ENCODE measurements at places on chromosomes 6 and 20. TPM values are rescaled to one million over a fixed set of nuclear protein-coding genes. Genes with fewer than 3 reads are reported as not detected.

- H3K27ac ChIP-seq: no peak overlapping the region
- H3K36me3 ChIP-seq: no peaks in the 10 kb centered on the region
- DNase-seq: no peak
- H3K4me3 ChIP-seq: no peak overlapping the region
Observed at GRCh38 chr20:10508060-10508459, 73.0 kb downstream of the SLX4IP start.

DNA sequence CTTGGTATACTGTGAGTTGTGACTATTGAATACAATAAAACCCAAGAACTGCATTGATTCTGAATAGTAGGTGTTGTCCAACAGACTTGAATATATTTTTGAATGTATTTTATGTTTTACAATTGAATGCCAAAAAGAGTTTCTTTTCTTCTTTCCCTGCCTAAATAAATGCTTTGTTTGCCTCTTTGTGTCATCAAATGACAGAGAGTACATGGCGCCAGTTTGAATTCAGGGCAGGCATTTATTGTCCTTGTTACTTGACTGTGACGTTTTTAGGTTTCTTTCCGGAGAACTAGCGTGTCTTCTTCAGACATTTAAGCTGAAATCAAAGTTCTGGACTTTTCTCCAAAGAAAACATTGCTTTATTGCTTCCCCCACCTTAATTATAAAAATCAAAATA, 16.6 kb downstream of the KIF3B start:
- H3K36me3 ChIP-seq: no peaks in the 10 kb centered on the region
- no peaks in the 10 kb centered on the region for H3K27me3 ChIP-seq

DNA sequence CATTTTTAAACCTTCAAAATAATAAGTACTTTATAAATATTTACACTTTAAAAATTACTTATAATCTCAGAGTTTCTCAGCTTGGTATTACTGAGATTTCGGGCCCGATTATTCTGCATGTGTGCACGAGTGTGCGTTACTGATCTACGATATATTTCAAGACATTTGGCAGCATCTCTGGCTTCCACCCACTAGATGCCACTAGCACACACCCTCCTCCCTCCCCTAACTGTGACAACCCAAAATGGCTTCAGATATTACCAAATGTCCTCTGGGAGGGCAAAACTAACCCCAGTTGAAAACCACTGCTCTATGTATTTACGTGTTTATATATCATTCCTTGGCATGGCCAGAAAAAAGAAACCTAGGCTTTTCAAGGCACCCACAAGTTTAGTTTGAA, 95.9 kb downstream of the FYN start:
- H3K4me3 ChIP-seq: no peak overlapping the region
- no peak for DNase-seq
- H3K27me3 ChIP-seq: no peaks in the 10 kb centered on the region
- no peaks in the 10 kb centered on the region for H3K36me3 ChIP-seq
- H3K4me1 ChIP-seq: peaks cover 10% of the 10 kb centered on the region

- no peak overlapping the region for H3K27ac ChIP-seq
- H3K4me3 ChIP-seq: no peak overlapping the region
- H3K4me1 ChIP-seq: no peaks in the 10 kb centered on the region
- no peak for DNase-seq
- H3K36me3 ChIP-seq: 0 out of 2 replicates have a peak, but pooled peaks cover 4% of the 10 kb centered on the region
Observed at GRCh38 chr6:141551318-141551717, 581.4 kb upstream of the GJE1 start.

- no peaks in the 10 kb centered on the region for H3K4me1 ChIP-seq
- H3K27ac ChIP-seq: no peak overlapping the region
- no peak overlapping the region for H3K4me3 ChIP-seq
- H3K27me3 ChIP-seq: no peaks in the 10 kb centered on the region
- H3K36me3 ChIP-seq: 0 out of 2 replicates have a peak, but pooled peaks cover 5% of the 10 kb centered on the region
- no peak for DNase-seq
Observed at GRCh38 chr6:136228814-136229213, 21.3 kb downstream of the MTFR2 start.

DNA sequence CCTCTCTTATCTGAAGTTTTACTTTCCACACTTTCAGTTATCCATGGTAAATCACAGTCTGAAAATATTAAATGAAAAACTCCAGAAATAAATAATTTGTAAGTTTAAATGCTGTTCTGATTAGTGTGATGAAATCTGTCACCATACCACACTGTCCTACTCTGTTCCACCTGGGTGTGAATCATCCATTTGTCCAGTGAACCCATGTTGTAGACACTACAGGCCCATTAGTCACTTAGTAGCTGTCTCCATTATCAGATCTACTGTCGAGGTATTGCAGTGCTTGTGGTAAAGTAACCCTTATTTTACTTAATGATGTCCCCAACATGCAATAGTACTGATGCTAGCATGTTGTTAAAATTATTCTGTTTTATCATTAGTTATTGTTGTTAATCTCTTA, 29.2 kb upstream of the MMS22L start:
- H3K36me3 ChIP-seq: no peaks in the 10 kb centered on the region
- H3K4me1 ChIP-seq: peaks cover 4% of the 10 kb centered on the region
- no peak for DNase-seq
- H3K27ac ChIP-seq: no peak overlapping the region

- peaks cover 8% of the 10 kb centered on the region for H3K4me1 ChIP-seq
- H3K36me3 ChIP-seq: no peaks in the 10 kb centered on the region
- H3K4me3 ChIP-seq: no peak overlapping the region
- no peak overlapping the region for H3K27ac ChIP-seq
- DNase-seq: no peak
Observed at GRCh38 chr6:17879184-17879583, 108.3 kb downstream of the KIF13A start.

The NKX2-4 gene
- total RNA-seq: 0.35 TPM

GRCh38 chr6:31037682-31038081, 27.4 kb downstream of the MUC22 start:
- no peak overlapping the region for H3K4me3 ChIP-seq
- DNase-seq: no peak
- no peak overlapping the region for H3K27ac ChIP-seq
- no peaks in the 10 kb centered on the region for H3K36me3 ChIP-seq

DNA sequence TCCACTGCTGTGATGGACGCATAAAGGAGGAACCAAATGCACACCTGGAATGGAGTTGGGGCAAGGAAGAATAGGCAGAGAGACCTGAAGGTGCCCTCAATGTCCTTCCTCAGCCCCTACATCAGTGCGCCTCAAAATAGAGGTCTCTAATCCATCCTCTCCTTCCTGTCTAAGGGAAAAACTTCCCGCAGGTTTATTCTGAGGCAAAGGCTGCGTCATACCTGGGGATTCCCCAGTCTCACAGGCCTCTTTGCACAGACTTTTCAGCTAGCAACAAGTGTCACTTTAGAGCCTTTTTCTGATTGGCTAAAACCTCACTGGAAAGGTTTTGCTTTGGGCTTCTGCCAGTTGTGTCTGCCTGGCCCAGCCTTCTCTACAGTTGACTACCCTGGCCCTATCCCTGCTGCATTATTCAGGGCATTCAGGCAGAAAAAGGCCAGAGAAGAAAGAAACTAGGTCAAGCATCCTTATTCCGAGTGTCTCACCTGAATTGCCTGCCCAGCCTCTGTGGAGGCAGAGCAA, 1.8 kb upstream of the HLA-DQB1 start:
- peak; percentile 74 for DNase-seq
- H3K27ac ChIP-seq: no peak overlapping the region
- no peaks in the 10 kb centered on the region for H3K36me3 ChIP-seq
- peaks cover 30% of the 10 kb centered on the region for H3K27me3 ChIP-seq
- no peak overlapping the region for H3K4me3 ChIP-seq
- no peaks in the 10 kb centered on the region for H3K4me1 ChIP-seq

DNA sequence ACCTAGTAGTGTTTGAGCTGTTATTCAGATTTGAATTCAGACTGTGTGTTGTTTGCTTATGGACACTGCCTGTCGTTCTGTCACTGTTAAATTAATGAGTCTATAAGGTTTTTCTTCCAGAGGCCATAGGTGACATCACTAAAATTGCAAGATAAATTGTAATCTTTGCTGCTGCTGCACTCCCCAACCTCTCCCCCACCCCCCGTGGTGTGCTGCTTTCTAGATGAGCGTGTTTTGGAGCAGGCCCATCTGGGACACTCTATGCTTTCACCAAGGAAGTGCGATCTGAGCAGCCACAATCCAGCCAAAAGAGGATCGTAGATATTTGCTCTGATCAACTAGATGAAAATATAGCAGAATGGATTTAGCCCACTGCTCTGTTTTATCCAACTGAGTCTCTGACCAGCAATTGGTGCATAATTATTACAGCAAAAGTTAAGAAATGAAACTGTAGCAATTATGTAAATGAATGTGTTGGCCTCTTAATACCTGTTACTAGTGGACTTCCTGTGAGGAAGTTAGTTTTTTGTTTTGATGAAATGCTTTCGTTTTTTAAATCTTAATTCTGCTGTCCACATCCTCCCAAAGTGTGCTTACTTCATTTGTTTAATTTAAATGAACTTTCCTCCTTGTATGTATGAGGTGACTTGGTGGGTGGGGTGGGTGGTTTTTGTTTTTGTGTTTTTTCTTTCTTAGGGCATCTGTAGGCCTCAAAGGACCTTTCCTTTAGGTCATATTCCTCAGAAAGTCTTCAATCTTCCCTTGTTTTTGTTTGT, 58.1 kb downstream of the RPRD1B start:
- H3K36me3 ChIP-seq: peaks cover 3% of the 10 kb centered on the region
- no peak overlapping the region for H3K27ac ChIP-seq
- DNase-seq: no peak
- H3K4me1 ChIP-seq: no peaks in the 10 kb centered on the region
- H3K27me3 ChIP-seq: no peaks in the 10 kb centered on the region

GRCh38 chr20:4880051-4880450, 121.3 kb downstream of the SLC23A2 start:
- no peak for DNase-seq
- H3K27ac ChIP-seq: no peak overlapping the region
- no peaks in the 10 kb centered on the region for H3K36me3 ChIP-seq
- H3K4me3 ChIP-seq: no peak overlapping the region

The EDEM2 gene
- 25.3 TPM for total RNA-seq

The TSHZ2 gene
- 0.49 TPM for total RNA-seq

DNA sequence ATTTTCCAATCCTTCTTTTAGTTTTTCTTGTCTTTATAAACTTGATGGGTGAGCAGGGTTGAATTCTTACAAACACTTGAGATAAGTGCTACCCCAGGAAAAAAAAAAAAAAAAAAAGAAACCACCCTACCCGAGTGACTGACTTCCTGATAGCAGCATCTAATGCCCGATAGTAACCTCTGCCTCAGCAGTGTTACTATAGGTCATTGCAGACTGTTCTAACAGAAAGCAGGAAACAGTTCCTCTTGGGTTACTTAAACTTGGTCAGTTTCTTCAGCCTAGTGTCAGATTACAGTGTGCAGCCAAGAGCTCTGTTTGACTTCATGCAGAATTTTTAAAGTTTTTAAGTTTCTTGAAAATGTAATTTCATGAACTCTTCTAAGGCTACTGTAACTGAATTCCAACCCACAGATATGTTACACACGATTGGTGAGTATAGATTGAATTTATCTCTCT, 2.1 kb downstream of the MYLIP start:
- H3K4me1 ChIP-seq: peaks cover 37% of the 10 kb centered on the region
- DNase-seq: peak; percentile 80
- peaks cover 4% of the 10 kb centered on the region for H3K36me3 ChIP-seq

- H3K27ac ChIP-seq: no peak within 1 kb of the TSS
- DNase-seq: peak; percentile 95
- H3K4me1 ChIP-seq: peaks cover 70% of the 10 kb centered on the region
- peaks cover 98% of the 10 kb centered on the region for H3K27me3 ChIP-seq
- H3K4me3 ChIP-seq: peak within 1 kb of the TSS; percentile 54
- no peaks in the 10 kb centered on the region for H3K36me3 ChIP-seq
Observed at GRCh38 chr6:10414756-10415616, at the start of gene TFAP2A. TSS of gene TFAP2A (minus strand) at chr6:10415074. CDS start at chr6:10414991, 83 bp downstream.

GRCh38 chr20:51463998-51464397, 78.5 kb downstream of the NFATC2 start:
- no peaks in the 10 kb centered on the region for H3K36me3 ChIP-seq
- no peak for DNase-seq
- H3K4me3 ChIP-seq: no peak overlapping the region
- no peaks in the 10 kb centered on the region for H3K4me1 ChIP-seq
- no peaks in the 10 kb centered on the region for H3K27me3 ChIP-seq

DNA sequence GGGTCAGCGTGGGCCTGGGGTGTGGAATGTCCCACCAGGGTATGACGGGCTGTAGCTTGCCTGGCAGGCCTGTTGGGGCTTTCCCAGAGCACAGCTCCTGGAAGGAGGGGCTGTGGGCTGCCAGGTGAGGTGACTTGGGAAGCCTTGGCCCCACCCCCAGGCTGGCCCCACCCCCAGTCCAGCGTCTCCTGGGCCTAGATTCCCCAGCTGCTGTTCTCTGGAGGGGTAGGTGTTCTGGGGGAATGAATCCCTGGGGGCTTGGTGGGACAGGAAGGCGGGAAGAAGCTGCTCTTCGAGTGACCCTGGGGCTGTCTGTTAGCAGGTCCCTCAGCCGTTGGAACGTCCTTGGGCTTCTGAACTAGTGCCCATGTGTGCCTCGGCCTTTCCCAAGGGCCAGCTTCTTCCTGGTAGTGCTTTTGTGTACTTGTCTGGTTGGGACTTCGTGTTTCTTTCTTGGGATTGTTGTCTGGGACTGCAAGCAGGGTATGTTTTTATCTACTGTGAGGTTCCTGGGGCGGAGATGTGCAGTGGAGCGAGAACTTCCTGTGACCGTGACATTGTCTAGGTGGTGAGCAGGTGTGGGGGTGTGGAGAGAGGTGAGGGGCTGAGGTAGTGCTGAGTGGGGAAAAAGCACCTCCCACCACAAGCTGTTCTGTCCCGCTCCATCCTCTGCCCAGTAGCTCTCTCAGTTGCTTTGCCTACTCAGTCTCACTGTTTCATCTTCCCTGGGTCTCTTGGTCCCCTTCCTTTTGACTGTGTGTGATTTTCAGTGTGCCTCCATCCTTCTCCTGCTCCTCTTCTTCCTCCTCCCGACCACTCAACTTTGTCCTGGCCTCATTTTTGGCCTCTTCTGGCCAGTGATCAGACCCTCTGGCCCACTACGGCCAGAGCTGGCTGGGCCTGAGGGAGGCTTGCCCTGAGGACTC, 1.3 kb upstream of the DDR1 start:
- peak; percentile 89 for DNase-seq
- no peaks in the 10 kb centered on the region for H3K27me3 ChIP-seq
- peaks cover 53% of the 10 kb centered on the region for H3K4me1 ChIP-seq
- no peaks in the 10 kb centered on the region for H3K36me3 ChIP-seq

The SLC22A2 gene
- total RNA-seq: 0.35 TPM

- H3K27me3 ChIP-seq: no peaks in the 10 kb centered on the region
- no peak overlapping the region for H3K4me3 ChIP-seq
- no peak overlapping the region for H3K27ac ChIP-seq
- peak; percentile 14 for DNase-seq
- peaks cover 9% of the 10 kb centered on the region for H3K4me1 ChIP-seq
- no peaks in the 10 kb centered on the region for H3K36me3 ChIP-seq
Observed at GRCh38 chr20:41643504-41643938, 25.3 kb upstream of the CHD6 start.

GRCh38 chr20:36847009-36847709, 28.8 kb upstream of the TLDC2 start:
- 0 out of 2 replicates have a peak, but pooled peaks cover 3% of the 10 kb centered on the region for H3K36me3 ChIP-seq
- no peak for DNase-seq
- H3K4me3 ChIP-seq: no peak overlapping the region
- no peaks in the 10 kb centered on the region for H3K27me3 ChIP-seq
- 0 out of 2 replicates have a peak overlapping the region, but pooled peaks have one; percentile 26 for H3K27ac ChIP-seq
